ENCODE measurements at places on chromosomes 1 and 21.

DNA sequence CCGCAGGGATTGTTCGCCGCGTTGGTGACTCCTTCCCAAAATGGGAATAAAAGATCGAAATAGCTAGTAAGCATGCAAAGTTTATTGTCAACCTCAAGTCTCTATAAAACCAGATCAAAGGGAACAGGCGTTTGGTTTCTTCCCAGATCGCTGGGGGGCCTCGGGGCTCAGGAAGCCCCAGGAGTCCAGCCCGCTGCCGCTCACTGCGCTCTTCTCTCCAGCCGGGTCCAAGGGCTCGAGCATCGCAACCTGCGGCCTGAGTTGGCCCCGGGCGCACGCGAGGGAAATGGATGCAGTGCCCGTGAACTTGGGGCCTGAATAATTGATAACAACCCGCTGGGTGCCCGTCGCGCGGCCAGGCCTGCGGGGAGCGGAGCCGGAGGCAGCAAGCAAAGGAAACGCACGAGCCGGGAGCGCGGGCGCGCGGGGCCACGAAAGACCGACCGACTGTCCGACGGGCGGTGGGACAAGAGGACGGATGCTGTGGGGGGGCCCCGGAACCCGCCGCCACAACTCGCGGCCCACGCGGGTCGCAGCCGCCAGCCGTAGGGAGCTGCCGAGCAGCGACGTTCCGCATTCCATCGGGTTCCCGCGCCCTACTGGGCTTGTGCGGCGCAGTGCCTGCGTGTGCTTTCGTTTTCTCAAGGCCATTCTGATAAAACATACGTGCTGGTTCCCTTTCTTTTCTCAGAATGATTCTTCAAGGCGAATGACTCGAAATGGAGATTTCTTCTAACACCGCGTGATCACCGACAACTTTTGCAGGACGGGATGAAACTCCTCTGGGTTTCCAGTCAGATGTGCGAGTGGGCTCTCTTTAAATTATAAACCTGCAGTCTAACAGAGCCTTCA, 14.0 kb upstream of the ALX3 start:
- no peak for DNase-seq

DNA sequence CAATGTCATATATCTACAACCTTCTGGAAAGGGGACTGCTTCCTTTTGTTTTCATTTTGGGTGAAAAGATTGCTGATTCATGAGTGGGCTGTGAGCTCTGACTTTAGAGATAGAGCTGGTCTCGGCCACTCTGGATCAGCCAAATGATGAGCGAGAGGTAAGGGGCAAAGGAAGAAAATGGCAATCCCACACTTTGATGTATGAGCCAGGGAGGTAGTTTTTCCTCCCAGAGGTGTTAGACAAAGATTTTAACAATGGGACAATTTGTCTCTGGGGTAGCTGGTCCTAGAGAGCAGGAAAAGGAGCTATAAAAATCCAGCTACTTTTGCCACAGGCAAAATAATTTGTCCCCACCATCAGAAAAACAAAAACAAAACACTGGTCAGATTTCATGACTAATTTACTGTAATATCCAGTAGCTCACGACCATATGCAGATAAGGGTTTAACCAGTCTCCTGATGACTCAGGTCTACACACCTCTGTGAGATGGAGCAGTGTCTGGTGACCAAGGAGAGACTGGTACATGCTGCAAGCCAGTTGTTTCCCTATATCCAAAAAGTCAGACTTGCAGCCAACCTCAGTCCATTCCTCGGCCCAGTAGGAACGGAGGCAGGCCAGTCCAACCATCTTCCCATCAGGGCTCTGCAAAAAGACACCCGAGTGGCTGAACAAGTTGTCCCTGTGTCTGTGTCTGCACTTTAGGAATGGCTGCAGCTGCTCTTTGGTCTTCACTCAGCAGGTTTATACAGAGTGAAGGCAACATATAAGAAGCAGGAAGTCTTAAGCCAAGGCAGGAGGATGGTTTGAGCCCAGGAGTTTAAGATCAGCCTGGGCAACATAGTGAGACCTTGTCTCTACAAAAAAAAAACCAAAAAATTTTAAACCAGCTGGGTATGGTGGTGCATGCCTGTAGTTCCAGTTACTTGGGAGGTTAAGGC, 29.2 kb downstream of the DNASE2B start:
- DNase-seq: no peak

DNA sequence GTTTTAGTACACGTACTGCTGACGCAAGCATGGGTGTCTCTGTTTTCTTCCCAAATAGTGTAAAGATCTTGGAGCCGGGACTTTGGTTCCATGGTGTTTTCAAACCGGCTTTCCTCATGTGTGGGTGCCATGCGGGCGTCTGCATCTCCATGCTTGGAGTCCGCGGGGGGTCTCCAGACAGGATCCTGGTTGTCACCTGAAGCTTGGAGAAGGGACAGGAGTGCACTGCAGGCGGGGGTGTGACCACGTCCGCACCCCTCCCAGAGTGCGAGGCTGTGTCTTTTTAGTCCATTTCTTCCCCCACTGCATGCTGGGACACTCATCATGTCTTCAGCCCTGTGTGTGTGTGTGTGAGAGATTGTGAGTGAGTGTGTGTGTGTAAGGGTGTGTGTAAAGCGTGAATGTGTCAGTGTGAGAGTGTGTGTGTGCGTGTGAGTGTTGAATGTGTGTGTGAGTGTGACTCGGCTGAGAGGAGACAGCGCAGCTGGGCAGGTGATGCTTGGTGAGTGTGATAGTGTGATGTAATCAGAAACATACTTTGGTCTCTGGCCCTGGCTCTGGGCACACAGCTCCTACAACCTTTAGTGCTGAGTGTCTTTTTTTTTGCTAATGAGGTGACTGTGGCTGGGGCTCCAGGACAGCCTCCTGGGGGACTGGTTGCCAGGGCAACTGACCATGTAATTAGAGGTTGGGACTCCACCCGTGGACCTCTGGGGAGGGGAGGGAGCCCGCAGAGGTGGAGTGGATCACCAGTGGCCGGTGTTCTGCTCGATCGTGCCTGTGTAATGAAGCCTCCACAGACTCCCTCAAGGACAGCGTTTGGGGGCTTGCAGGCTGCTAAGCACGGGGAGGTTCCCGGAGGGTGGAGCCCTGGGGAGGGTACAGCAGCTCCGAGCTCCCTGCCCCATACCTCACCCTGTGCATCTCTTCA, 55.1 kb downstream of the AGPAT3 start:
- no peak for DNase-seq

DNA sequence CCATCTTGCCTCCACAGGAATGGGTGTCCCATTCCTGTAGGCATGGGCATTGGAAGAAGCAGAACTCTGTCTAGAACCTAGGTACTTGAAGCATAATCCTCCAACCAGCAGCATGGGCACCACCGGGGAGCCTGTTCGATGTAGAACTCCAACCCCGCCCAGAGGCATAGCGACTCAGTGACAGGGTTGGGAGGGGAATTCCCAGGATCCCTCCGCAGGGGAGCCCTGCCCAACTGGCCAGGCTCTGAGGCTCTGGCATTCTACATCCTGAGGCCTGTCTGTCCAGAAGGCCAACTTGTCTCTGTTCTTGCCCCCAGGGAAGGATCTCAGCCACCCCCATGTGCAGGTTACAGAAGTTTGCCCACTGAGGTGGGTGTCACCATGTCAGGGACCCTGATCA, 38.2 kb downstream of the CACNA1S start:
- no peak for DNase-seq

DNA sequence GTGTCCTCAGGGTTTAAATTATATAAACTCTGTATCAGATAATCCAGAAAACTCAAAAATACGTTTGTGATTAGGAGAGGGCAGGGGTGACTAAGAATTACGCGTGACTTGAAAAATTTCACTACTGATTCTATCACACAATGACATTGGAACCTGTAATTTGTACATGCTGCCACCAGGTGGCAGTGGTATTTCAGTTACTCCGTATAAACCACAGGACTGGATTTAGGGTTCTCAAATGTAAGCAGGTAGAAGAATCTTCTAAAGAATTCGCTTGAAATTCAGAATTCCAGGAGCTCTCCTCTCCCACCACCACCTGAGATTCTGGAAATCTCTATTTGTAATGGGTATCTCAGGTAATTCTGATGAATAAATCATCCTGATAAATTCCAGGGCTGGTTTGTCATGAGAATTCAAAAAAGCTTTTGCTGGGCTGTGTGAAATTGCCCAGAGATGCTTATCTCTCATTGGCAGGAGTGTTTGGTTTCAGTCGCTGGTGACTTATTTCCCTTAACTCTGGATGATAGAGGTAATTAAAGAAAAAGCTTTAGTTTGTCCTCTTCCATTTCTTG, 1.7 kb upstream of the KRTAP7-1 start:
- no peak for DNase-seq

GRCh38 chr1:57839526-57839925, 415.7 kb upstream of the DAB1 start:
- DNase-seq: peak; percentile 65

DNA sequence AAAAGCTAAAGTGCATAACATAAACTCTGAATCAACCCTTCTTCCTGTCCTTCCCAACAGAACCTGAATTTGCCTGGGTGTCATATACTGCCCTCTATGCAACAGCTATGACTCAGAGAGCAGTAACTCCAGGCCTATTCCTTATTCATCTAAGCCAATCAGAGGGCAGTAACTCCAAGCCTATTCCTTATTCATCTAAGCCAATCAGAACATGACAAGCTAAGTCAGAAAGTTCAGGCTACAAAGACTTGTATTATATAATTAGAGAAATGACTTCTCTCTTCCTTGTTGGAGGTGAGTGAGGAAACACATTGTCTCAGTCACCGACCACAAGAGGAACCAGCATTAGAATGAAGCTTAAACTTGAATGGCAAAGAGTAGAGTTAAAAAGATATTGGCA, 26.2 kb upstream of the TADA1 start:
- DNase-seq: no peak

GRCh38 chr1:117985973-117986372, 56.4 kb downstream of the WDR3 start:
- no peak for DNase-seq

- no peak for DNase-seq
Measured at GRCh38 chr1:165053351-165053750, 303.2 kb downstream of the LMX1A start.

DNA sequence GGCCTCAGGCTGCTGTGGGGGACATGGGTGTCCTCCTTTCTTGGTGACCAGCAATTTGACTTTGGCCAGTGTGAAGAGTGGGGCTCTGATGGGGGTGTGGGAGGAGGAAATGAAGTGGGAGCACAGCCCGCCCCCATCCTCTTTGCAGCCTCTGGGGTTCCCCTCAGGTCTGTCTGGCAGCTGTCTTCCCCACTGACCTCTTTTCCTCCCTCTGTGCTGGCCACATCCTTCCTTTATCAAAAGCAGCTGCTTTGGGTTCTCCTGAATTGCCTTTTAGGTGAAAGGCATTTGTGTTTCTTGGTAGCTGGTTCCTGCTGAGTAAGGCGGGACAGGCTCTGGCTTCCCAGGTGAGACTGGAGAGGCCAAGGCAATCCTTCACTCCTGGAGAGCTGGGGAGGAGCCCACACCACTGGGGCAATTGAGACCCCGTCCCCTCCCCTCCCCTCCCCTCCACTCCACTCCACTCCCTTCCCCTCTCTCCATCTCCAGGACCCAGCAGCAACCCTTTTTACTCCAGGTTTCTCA, 24.9 kb downstream of the PCAT6 start:
- DNase-seq: no peak

- DNase-seq: no peak
Measured at GRCh38 chr21:42782723-42783242, 96.6 kb downstream of the WDR4 start.

Data from NCI-H187 treated with DMSO at 0.1 percent for 48 hours (cell line).